Activated T-helper 1 cell treated with Interleukin-2 at 50 U/mL for 16 hours (primary cell): ENCODE measurements at places on chromosomes 5 and 9.

- DNase-seq, result peak; percentile 86
Observed at GRCh38 chr9:27572918-27573633, at the start of gene C9orf72. Gene C9orf72 (minus strand): TSS chr9:27573481. CDS start chr9:27567120, 6,361 bp downstream.

DNA sequence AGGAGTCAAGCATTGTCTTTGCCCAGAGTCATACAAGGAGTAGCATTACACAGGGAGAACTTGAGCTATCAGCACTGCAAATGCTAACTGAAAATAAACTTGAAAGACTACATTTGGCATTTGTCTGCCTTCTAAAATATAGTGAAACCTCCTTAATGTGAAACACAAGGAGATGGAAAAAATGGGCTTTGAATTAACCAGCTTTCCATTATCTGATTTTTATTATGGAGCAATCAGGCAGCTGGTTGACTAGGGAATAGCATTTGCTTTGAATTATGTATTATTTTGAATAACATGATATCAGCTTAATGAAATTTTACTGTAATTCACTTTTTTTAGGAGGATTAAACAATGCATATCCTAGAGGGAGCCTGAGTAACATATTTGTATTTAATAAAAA, 130.8 kb downstream of the GDNF start:
- DNase-seq, result no peak

GRCh38 chr5:68382640-68383039, 167.1 kb downstream of the PIK3R1 start:
- no peak for DNase-seq

- no peak for DNase-seq
Observed at GRCh38 chr5:150175076-150175475, 8.5 kb downstream of the CDX1 start.

- DNase-seq, result no peak
Observed at GRCh38 chr9:97445119-97445701, 33.3 kb downstream of the TDRD7 start.

GRCh38 chr9:78273761-78274160, 23.2 kb upstream of the PSAT1 start:
- DNase-seq, result no peak

GRCh38 chr5:55518831-55519390, 15.9 kb downstream of the PLPP1 start:
- DNase-seq, result no peak

- no peak for DNase-seq
Observed at GRCh38 chr5:145778144-145778900, 56.8 kb downstream of the PRELID2 start.

- no peak for DNase-seq
Observed at GRCh38 chr5:75678155-75678554, 39.1 kb downstream of the POC5 start.
